ENCODE measurements at places on chromosomes 4 and X.
A peak's percentile ranks its signal among the peaks of the same experiment; 100 is the strongest.

- no peak for DNase-seq
These were observed 677.7 kb upstream of the HTR2C start for GRCh38 chrX:113906168-113906567.

- no peak for DNase-seq
These were observed 218.5 kb upstream of the ANKRD50 start for GRCh38 chr4:124931050-124931449.

DNA sequence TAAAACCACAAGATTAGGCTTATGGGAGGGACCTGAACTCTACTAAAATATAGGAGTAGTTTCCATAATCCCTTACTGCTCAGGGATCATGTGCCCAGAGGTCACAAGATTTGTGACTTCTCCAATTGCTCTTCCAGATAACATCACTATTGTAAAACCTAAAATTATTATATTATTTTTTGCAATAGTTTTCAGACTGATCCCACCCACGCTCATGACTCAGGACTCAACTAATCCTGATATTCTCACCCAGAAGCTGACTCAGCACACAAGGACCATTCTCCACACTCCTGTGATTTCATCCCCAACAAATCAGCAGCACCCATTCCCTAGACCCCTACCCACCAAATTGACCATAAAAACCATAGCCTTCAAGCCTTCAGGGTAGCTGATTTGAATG lies 24.0 kb upstream of the RPL34 start:
- no peak for DNase-seq

DNA sequence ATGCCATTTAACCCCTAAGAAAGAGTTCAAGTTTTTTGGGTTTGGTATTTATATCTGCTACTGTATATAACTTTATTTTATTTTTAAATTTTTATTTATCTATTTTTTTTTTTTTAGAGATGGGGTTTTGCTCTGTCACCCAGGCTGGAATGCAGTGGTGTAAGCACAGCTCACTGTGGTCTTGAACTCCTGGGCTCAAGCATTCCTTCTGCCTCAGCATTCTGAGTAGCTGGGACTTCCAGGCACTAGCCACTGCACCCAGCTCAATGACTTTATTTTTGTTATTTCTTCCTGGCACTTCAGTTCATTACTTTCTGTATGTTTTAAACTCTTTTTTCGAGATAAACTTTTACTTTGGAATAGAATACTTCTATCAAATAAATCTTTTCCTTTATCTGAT lies 42.4 kb upstream of the PGAM4 start:
- DNase-seq: no peak

GRCh38 chr4:15188605-15189539 lies 186.6 kb downstream of the CPEB2 start:
- no peak for DNase-seq

DNA sequence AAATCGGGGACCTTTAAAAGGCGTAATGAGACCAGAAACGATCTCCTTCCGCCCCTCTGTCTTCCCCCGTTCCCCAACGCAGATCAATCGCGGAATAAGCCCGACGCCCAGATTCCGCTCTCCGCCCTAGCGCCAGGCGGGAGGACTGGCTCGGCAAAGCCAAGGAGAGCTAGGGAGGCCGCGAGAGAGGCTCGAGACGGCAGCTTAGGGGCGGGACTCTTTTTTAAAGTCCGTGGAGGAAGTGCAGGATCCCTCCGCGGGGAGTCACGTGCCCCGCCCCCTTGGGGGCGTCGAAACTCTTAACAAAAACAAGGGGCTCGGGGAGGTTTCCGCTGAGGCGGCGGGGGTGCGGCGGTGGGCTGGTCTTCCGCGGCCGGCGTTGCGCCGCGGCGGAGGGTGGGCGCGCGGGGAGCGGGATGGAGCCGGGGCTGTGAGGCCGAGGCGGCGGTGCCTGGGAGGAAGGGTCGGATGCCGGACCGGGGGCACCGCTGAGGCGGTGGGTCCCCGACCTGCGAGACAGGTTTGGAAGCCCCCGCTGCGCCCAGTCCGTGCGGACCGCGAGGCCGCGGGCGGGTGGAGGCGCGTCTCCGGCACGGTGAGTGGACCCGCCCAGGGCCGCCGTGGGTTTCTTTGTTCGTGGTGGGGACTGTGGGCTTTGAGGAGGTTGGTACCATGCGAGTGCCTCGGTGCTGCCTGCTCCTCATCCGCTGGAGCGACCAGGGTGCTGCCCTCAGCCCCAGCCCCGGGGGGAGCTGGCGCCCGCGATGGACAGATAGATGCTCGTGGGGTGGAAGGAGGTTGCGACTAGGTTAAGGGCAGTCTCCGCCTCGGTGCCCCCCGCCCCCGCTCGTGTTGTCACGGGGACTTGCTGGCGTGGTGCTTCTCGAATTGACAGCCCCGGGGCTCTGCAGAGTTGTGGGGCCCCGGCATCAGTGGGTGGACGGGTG lies at the start of gene CCNG2:
CCNG2 (plus strand) TSS at position 296 of the 947 bp plus-strand sequence. CDS start 1,326 bp downstream, outside the sequence.
- peak; percentile 83 for DNase-seq

GRCh38 chr4:86359944-86360478 lies at the start of gene MAPK10:
Gene MAPK10 (minus strand): TSS chr4:86360053.
- peak; percentile 41 for DNase-seq

GRCh38 chr4:40573593-40574311 lies 55.9 kb downstream of the RBM47 start:
- DNase-seq: no peak

DNA sequence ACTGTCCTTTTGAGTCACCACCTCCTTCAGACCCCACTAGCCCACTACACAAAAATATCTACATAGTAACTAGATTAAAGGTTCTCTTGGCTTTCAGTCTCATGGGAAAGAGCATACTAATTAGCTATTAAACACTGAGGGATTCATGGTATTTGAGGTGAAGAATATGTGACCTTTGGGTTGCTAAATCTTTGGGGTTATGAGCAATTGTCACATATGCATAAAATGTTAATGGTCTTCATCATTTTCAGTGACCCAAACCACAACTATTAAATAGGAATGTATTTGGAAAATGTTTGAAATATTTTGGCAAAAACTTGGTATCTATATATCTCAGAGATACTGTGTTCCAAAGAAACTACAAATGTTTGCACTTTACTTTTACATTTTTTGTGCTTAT lies 365.1 kb downstream of the MAGEB5 start:
- DNase-seq: no peak

- no peak for DNase-seq
These were observed 188.3 kb downstream of the ENOX2 start for GRCh38 chrX:130714665-130715064.

GRCh38 chr4:148443512-148444295 lies 1.5 kb upstream of the NR3C2 start:
- DNase-seq: peak; percentile 51

DNA sequence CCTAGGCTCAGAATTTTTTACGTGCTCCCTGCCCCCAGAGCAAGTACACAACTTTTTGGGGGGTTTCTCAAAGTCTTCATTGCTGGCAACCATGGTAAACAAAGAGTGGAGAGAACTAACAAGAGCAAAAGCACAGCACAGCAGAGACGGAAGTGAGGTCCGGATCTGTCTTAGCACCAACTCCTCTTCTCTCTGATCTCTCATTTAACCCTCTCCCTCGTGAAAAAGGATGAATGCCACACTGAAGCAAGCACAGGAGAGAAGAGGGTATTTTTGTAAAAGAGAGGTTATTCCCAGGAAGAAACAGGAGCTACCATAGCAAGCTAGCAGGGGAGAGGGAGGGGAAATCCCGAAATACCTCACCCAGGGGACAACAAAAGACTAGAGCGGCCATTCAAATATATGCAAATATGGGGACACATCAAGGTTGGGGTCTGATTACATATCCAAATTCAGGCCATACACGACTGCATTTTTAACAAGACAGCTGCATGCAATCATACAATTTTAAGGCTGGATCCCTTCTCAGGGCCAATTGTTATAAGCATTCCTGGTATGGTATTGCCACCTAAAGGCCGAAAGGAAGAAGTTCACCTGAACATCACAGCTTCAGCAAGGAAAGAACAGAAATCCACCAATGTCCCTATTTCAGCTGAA lies 46.6 kb downstream of the CD40LG start:
- DNase-seq: no peak

DNA sequence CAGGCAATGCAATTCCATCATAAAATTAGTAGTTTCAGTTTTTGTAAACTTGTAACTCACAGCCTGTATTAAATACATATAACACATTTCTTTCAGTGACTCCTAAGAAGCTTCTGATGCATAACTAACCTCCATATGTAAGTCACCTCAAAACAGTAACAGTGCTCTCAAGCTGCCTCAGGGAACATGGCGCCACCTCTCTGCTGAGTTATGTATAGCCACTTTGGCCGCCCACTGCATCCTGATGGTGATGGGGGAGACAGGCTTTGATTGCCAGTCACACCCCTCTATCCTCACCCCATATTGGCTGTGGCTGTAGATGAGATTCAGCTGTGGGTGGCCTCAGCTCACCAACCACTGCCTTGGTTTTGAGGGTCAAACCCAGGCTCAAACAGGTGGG lies 54.3 kb downstream of the LRBA start:
- peak; percentile 33 for DNase-seq

DNA sequence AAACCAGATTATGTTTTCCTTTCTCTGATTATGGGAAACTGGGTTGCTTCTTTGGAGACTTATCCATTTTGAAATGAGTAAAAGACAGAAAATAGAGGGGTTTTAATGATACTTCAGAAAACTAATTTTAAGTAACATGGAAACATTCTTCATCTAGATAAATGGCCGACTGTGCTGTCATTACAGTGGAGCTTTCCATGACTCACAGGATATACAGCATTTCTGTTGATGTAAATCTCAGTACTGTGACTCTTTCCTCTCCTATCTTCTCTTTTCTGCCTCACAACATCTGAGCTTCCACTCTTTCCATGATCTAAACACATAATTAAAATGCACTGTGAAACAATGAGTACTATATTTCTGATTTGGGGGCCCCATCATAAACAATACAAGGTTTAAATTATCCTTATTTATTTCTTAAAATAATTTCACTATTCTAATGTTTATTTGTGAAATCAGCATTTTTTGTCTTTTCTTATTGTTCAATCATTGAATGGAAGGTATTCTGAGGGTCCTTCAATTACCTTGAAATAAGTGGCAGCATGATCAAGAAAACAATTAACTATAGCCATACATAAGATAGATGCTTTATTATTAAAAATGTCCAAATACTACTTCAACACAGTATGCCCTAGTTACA lies 19.3 kb downstream of the SEC24D start:
- no peak for DNase-seq

GRCh38 chr4:182968917-182969650 lies 51.9 kb upstream of the DCTD start:
- DNase-seq: no peak

DNA sequence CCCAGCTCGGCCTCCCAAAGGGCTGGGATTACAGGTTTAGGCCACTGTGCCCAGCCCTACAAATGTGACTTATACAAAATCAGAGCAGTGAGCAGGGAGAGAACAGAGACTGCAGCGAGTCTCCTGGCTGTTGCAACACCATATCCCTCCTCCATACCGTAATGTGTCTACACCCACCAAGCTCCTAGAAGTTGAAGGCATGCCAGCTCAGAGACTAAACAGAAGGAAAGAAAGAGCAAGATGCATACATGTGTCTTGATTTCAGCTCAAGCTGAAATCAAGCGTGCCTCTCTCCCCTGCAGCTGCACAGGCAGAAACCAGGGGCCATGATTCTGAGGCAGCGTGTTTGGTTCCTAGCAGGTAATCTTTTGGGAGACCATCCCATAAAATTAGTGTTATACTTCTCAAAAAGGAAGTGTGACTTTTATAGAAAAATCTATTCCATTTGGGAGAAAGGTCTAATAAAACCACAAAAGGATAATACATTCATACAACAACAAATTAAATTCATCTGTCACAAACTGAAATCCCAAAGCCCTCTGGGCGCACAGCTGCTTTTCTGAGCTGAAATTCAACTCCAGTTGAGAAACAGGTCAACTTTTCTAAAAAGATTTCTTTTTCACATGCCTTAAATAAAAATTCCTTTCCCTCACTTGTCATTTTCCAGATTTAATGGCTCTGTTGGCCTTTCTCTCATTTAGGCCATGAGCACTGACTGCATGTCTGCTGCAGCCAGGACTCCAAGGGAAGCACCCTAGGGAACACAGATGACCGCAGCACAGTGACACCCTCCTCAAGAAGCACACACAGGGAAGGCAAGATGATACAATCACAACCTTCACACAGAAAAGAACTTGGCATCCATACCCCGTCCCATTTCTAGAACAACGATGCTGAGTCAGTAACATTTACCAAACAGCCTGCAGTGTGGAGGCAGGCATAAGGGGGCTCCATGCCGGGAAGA lies 34.4 kb downstream of the AFAP1 start:
- DNase-seq: no peak

GRCh38 chrX:108304210-108304609 lies 134.0 kb downstream of the COL4A6 start:
- no peak for DNase-seq

GRCh38 chr4:81786063-81786763 lies 314.5 kb upstream of the RASGEF1B start:
- no peak for DNase-seq

- peak; percentile 2 for DNase-seq
These were observed 187.3 kb upstream of the CXCL13 start for GRCh38 chr4:77418333-77418732.

- DNase-seq: no peak
These were observed 465 bp downstream of the HNRNPH2 start for GRCh38 chrX:101408532-101408841.

- DNase-seq: no peak
These were observed 184.1 kb upstream of the HHIP start for GRCh38 chr4:144461906-144462305.

- DNase-seq: no peak
These were observed 35.6 kb upstream of the CDKN2AIP start for GRCh38 chr4:183408796-183409195.

GRCh38 chr4:13496605-13497004 lies 12.5 kb upstream of the RAB28 start:
- no peak for DNase-seq

- no peak for DNase-seq
These were observed 57.5 kb downstream of the OPHN1 start for GRCh38 chrX:68375803-68376202.

- DNase-seq: no peak
These were observed 7.2 kb downstream of the ABCD1 start for GRCh38 chrX:153731845-153732215.

GRCh38 chrX:70001269-70001668 lies 48.5 kb downstream of the AWAT2 start:
- DNase-seq: no peak

DNA sequence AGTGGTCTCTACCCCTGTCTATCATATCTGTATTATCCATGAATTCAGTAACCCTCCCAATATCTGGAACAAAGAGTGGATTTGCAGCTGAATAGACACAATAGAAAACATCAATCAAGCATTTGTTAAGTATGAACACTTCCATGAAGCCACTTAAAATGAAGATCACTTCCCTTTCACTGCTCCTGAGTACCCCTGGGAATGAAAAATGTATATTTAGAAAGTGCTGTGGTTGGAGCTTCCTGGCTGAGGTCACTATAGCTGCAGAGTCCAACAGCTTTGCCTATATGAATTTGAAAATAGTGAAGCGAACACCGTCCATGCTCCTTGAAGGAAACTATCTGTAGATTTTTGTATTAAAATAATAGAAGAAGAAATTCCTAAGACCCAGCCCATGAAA lies 227.0 kb downstream of the DTHD1 start:
- no peak for DNase-seq

DNA sequence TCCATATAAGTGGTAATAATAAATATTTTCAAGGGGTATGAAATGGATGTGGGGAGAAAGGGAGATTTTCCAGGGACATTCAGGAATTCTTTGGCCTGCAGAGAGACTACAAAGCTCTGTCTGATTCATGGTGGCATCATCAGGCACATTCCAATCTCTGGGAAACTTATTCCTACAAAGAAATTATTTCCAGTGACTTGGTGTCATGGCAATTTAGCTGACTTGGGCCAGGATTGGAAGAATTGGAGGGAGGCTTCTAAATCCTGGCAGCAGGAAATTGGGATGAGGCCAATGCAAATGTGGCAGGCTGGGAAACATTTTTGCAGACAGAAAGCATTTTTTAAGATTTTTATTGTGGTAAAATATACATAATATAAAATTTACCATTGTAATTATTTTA lies 204.6 kb downstream of the RTL9 start:
- DNase-seq: no peak

Measured in activated naive CD8-positive, alpha-beta T cell treated with anti-CD3 and anti-CD28 coated beads, Interleukin-2, amount 50 U/mL, for 24 hours (primary cell).